ENCODE measurements at places on chromosomes 6 and 20.

DNA sequence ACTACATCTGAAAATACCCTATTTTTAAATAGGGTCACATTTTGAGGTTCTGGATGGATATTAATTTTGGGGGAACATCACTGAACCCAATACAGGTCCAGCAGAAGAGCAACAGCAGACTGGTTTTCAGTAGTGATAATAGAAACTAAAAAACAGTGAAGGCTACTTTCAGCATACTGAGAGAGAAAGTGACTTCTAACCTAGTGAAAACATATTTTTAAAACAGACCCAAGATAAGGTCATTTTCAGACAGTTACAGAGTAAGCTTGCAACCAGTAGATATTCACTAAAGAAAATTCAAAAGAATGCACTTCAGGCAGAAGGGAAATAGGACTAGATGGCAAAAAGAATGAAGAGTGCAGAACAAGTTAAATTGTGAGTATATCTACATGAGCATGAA, 42.0 kb upstream of the TMEM244 start:
- no peak for DNase-seq

DNA sequence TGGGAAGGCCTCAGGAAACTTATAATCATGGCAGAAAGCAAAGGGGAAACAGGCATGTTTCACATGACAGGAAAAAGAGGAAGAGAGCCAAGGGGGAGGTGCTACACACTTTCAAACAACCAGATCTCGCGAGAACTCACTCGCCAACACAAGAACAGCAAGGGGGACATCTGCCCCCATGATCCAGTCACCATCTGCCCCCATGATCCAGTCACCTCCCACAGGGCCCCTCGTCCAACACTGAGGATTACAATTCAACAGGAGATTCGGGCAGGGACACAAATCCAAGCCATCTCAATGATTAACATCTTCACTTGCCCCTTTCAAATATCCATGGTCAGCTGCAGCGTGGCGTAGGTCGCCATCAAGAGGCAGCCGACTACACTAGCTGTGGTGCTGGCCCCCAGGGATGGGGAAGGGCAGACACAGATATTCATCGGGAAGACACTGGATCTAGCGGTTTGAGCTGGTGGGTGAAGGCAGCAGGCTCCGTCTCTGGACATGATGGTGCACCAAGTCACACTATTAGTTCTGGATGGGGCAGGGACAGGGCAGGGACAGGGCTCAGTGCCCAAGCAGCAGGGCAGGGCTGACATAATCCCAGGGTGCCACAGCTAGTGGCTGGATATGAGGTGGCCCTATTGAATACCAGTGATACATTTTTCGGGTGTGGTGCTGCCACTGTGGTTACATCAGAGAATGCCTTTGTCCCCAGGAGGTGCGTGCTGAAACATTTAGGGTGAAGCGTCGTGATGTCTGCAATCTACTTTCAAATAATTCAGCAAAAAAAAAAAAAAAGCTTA, 31.6 kb downstream of the TUBB2B start:
- DNase-seq = peak; percentile 37

- no peak for DNase-seq
These were observed 501.4 kb downstream of the EPM2A start for GRCh38 chr6:145233955-145234354.

GRCh38 chr20:32761831-32762753, at the start of gene DNMT3B:
TSS of gene DNMT3B (plus strand) at chr20:32762385. CDS start at chr20:32780324, 17,939 bp downstream.
- peak; percentile 96 for DNase-seq

- no peak for DNase-seq
These were observed 675.1 kb upstream of the MMS22L start for GRCh38 chr6:97958134-97958533.

Measured in HuH-7 (cell line).